ENCODE measurements at places on chromosomes 3 and 15. TPM values are rescaled to one million over a fixed set of nuclear protein-coding genes. Genes with fewer than 3 reads are reported as not detected.

- DNase-seq = no peak
These were observed 204.1 kb downstream of the STXBP5L start for GRCh38 chr3:121111914-121112612.

The FBXO40 gene
- total RNA-seq = not detected

The CLDN16 gene
- total RNA-seq = 0.56 TPM

DNA sequence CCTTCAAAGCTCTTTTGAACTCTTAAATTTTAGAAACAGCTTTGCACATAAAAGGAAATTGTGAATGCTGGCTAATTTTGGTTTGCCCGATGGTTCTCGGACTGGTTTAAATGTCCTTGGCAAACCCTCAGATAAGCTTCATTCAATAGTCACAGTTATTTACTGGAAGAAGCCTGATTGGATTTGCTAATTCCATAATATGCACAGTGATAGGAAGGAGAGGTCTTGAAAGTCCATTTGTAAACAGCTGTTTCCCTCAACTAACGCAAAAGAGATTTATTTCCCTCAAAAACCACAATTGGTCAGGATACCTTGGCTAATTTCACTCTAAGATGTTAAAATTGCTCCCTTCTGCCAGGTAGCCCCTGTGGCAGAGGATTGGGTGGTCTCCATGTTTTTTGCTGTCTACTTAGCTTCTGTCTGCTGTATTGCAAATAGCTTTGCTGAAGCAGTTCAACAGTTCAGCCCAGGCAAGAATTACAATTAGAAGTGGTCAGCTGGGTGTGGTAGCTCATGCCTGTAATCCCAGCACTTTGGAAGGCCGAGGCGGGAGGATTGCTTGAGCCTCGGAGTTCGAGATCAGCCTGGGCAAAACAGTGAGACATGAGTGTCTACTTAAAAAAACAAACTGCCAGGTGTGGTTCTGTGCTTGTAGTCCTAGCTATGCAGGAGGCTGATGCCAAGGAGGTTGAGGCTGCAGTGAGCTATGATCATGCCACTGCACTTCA, 30.6 kb upstream of the PROK2 start:
- no peak for DNase-seq

- DNase-seq = peak; percentile 67
These were observed 4.6 kb downstream of the ANXA2 start for GRCh38 chr15:60392986-60393790.

GRCh38 chr15:65900488-65900887, 31.2 kb downstream of the RAB11A start:
- DNase-seq = no peak

DNA sequence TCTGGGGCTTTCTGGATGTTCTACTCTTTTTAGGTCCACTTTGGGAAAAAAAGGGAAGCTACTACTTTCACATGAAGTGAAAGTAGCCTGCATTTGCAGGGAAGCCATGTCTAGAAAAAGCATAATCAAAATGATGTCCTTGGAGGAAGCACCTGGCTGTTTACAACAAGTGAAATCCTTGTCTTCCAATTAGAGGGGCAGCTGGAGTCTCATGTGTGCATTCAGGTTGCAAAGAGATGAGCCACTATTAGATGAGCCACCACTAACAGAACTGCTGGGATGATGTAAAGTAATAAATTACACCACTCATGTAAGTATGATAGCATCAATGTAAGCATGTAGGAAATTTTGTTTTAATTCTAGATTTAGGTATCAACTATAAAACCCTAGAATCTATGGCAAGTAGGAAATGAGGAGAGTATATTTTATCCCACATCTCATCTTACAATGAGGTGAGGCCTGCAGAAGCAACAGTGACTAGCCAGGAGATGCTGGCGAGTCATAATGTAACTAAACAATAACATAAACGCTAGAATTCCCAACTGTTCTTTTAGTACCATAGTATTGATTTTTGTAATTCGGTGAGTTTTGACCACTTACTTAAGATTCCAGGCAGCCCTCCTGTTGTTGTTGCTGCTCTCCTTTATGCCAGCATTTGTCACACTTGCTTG, 75.9 kb downstream of the TMEM108 start:
- DNase-seq = no peak

DNA sequence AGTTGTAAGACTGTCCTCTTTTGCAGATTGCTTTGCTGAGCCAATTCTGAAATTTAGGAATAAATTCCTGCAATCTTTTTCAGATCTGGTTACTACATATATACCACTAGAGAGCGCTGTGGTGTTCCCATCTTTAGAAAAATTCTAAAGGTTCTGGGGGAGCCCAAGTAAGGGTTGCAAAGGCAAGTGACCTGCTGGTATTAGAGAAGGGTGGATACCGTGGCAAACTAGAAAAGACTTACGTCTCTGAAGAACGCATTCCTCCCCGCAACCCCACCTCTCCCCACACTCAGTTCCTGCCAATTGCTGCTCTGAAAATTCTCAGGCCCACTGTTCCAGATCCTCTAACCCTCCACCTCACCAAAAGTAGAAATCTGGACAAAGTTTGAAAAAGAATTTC, 48.5 kb downstream of the EFHB start:
- DNase-seq = peak; percentile 20

Measured in thyroid gland (tissue), 4 donors.